ENCODE measurements at places on chromosomes 2 and 18.

DNA sequence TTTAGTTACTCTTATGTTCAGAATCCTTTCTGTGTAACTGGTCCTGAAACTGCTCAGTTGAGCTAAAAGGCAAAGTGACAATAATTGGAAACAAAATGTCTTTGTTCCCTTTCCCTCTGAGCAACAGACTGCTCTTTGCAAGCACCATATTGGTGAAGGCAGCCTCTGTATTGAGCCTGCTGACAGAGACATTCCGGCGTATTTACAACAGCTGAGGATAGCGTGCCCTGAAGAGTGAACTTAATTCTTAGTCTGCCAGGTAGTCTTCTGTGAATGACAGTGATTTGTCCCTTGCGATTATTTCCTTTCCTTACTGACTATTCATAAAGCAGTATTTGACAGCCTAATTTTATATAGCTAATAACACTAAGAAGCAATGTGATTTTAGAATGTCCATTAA, 239.1 kb downstream of the CPS1 start:
- DNase-seq = no peak

DNA sequence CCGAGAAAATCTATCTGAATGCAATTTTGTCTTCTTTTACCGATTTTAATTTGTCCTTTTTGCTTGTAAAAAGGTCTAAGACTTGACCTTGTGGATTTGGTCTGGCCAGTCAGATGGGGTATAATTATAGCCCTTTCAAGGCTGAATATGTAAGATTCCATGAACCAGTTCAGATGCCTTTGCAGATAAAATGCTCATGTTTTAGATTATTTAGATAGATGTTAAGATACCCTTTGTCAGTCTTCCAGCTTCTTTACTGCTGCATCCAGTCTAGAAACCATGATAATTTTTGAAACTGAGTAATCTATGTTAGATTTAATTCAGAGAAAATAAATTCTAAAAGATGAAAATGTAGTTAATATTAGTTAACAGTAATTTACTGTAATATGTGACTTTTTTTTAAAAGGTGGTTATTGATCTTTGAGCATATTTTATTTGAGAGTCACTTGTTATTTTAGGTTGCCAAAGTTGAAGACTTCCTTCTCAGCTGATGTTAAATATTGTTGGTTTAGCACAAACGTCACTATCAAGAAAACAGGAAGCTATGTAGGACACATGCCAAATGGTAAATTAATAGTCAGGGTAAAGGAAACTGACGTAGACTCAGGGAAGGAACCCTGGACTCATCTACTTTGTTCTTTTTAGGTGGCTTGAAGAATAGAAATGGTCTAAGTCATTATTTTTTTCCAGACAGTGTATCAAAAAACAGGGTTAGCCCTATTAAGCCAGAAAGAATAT, 29.8 kb downstream of the BABAM2 start:
- no peak for DNase-seq

DNA sequence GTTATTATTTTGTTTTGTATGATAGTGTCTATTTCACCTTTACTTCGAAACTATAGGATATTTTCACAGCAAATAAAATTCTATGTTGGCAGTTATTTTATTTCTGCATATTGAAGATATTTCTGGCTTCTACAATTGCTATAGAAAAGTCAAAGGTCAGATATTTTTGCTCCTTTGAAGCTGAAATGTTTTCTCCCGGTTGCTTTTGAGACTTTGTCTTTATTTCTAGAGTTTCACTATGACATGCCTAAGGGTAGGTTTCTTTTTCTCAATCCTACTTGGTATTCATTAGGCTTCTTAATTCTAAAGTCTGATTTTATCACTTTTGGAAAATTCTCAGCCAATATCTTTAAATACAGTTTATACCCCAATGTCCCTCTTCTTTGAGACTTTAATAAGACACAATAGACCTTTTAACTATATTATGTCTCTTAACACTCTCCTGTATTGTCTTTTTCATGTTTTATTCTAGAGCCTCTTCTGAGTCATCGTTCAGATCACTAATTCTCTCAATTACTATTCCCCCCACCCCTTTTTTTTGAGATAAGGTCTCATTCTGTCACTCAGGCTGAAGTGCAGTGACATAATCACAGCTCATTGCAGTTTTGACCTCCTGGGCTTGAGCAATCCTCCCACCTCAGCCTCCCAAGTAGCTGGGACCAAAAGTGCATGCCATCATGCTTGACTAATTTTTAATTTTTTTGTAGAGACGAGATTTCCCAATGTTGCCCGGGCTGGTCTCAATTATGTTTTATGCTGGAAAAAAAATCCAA, 50.5 kb downstream of the USP37 start:
- no peak for DNase-seq

DNA sequence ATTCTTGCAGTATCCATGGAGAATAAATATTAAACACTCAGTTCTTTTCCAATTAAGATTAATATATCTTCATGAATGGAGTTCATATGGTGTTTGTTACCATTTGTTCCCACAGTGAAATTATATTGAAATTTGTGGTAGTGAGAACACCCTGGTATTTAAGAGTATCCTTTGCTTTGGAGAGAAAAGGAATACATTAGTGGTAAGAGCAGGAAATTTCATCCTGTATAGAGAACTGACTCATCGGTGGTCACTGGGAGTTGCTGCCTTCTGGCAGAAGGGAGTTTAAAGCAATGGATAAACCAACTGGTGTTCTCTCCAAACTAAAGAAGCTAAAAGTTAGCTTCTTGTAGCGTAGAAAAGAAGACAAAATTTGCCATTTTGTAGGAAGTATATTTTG, 107.3 kb downstream of the MYO1B start:
- DNase-seq = no peak

- DNase-seq = no peak
Measured at GRCh38 chr2:120854766-120855530, 119.3 kb downstream of the GLI2 start.

GRCh38 chr18:10453261-10453805, 1.1 kb upstream of the APCDD1 start:
- no peak for DNase-seq

DNA sequence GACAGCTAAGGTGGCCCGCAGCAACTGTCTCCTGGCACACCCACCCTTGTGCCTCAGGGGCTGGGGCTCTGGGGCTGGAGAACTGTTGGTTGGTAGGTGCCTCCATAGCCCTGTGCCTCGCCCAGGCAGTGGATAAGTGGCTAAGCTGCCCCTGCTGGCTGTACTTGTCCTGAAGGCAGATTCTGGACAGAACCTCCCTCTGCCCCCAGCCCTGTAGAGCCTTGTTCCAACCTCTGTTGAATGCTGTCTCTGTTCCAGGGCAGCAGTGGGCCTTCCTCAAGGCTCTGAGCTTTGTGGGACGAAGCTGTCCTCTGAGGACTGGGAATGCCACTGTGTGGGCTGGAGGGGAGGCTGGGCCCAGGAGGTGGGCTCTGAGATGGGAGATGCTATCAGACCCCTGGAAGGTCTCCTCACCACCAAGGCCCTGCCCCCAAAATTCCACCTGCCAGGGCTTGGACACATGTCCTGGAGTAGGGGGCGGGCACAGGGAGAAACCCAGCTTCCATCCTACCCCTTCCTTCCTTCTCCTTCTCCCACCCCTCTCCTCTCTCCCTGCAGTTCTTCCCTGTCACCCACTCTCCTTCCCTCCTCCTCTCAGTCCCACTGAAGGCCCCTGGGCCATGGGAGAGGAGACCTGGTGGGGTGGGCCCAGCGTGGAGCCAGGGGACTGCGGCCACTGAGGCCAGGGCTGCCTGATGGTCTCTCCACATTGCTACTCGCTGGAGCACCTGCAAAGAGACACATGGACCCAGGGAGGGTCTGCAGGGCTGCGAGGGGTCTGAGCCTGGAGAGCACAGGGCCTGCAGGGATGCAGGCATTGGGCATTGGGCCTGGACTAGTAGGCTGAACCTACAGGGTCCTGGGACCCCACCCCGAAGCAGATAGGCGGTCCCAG, 1.7 kb upstream of the PDCD1 start:
- DNase-seq = no peak

DNA sequence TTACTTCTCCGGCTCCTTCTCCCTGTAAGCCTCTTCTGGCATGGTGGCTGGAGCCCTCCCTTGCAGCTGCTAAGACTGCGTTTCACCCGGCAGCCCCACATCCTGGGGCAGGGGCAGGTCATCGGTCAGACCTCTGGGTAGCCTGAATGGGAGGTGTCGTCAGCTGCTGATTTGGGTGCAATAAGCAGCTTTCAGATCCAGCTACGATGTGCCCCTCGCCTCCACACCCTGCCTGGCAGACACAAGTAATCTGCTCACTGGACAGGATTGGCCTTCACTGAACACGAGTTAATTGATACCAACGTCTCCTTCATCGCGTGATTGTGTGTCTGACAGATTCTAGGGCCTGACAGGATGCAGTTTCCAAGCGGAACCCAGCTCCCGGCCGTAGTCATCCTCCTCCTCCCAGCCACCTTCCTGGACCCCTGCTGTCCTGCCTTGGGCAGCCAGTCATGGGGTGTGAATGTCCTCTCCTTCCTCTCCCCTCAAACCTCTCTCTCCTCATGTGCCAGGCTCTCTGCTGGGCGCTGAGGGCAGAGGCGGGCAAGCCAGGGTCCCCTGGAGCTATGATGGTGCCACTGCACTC, 18.9 kb upstream of the PDIA6 start:
- no peak for DNase-seq

GRCh38 chr18:22831441-22831904, 101.7 kb upstream of the RBBP8 start:
- DNase-seq = no peak

DNA sequence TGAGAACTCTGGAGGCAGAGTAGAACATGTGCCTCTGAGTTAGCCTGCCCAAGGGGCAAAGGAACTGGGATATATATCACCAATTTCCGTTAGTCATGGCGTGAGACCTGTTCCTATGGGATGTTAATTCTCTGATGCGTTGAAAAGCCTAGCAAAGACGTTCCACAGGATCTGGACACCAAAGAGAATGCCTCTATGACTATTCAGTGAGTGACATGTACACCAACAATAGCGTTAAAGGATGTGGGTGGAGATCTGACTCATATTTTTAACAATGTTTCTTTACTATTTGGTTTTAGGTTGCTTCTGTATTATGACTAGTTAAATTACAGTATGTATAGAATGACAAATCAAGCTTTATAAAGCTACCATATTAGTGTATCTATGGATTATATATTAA, 320.9 kb upstream of the MC4R start:
- no peak for DNase-seq

DNA sequence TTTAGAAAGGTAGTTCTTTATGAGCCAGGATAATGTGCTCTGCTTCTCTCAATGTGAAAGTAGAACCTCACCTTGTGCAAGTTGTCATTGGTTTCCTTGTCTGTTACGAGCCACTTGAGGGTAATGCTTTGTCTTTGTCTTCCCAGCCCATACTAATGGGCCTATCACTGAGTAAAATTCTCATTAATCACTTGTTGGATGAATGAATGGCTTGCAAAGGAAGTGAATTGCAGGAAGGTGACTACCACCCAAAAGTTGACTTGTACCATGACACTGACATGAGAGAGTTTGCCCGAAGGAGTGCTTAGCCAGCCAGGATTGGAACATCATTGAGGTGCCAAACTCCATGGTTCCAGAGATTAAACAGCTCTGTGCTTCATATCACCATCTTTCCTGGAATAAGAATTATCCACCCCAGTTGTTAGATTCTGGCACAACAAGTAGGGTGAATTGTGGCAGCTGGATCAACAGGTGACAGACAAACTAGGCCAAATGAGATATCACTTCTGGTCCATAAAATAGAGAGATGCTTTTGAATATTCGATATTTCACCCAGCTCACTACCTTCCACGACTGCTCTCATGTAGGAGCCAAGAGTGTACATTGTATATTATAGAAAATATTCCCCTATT, 20.5 kb upstream of the CD28 start:
- DNase-seq = no peak

DNA sequence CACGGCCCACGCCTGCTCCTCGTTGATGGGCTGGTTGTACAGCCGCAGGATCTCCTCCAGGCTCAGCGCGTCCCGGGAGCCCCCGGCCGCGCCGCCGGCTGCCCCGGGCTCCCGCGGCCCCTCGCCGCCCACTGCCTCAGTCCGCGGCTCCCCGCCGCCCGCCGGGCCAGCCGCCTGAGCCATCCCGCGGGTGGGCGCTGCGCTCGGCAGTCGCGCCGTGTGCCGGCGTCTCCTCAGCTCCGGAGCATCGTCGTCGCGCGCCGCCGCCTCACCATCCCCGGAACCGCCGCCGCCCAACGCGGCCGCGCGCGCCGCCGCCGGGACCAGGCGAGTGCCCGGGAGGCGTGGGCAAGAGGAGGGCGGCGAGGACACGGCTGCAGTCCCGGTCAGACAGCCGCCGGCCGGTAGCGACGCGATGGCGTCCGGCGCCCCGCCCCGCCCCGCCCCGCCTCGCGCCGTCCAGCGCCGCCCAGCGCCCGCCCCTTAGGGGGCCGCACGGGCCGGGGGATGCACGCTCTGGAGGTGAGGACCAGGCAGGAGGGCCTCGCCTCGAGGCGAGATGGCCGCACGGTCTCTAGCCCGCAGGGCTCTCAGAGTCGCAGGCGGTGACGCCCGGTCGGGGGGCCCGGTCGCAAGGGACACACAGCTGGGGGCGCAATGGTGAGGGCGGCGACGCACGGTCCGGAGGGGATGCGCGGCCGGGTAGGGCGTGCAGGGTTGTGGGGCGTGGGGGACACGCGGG, at the start of gene SPIRE1:
Gene SPIRE1 (minus strand): TSS at position 424 of the 742 bp plus-strand sequence. CDS start 241 bp downstream, at position 183.
- peak; percentile 55 for DNase-seq

DNA sequence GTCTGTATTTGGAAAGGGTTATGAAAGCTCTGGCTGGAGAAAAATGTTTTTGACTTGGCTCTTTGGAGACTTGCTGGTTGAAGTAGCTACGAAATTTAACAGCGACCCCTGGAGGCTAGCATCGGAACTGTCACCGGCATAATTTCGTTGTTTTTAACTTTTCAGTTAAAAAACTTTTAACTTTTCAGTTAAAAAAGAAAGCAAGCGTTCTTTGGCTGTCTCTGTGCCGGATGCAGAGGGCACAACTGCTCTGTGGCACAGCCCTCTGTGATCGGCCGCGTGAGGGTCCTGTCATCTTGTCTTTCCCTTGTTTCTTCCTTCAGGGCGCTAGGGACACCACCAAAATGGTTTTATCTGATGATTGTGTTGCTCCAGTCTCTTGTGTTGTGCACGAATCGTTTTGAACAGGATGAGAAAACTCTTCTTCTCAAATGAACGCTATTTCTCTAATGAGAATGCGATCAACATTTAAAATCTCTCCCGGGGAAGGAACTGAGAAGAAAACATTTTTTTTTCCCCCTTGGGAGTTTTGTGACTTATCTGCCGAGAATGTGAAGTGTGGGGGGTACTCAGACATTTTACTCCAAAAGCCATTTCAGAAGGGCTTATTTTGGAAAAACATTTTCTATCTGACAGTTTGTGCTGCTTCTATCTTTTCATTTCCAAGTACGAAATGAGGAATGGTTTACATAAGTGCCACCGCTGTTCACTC, 57.1 kb downstream of the ADCYAP1 start:
- DNase-seq = no peak

- no peak for DNase-seq
Measured at GRCh38 chr2:62369541-62370202, 136.3 kb downstream of the TMEM17 start.

GRCh38 chr2:85737481-85737880, 16.3 kb upstream of the ATOH8 start:
- DNase-seq = no peak

GRCh38 chr2:224449212-224450147, 47.6 kb upstream of the FAM124B start:
- DNase-seq = no peak

Measured in progenitor cell of endocrine pancreas (in vitro differentiated cells).